Neural progenitor cell (in vitro differentiated cells): ENCODE measurements at places on chromosomes 2 and 18. TPM values are rescaled to one million over a fixed set of nuclear protein-coding genes. Genes with fewer than 3 reads are reported as not detected.

Gene DSG1
- total RNA-seq, result not detected in 2 replicates

Gene AFF3
- total RNA-seq, result 0.26 and 0.56 TPM in 2 replicates

Gene SCG2
- total RNA-seq, result 0.04 and 0.25 TPM in 2 replicates

Gene CXCR1
- not detected in 2 replicates for total RNA-seq

Gene XDH
- 5.0 and 7.5 TPM in 2 replicates for total RNA-seq

Gene COQ10B
- total RNA-seq, result 14.0 and 20.1 TPM in 2 replicates

Gene RBKS
- total RNA-seq, result 4.3 and 8.5 TPM in 2 replicates

Gene GCG
- total RNA-seq, result not detected in 2 replicates

Gene IAH1
- total RNA-seq, result 22.4 and 45.6 TPM in 2 replicates

Gene STK17B
- 18.6 and 35.4 TPM in 2 replicates for total RNA-seq

Gene MRPL53
- total RNA-seq, result 9.8 and 22.5 TPM in 2 replicates

Gene SH2D6
- total RNA-seq, result 0.07 and 0.74 TPM in 2 replicates

Gene CHRND
- 0.19 TPM in 1 of 2 replicates, not detected in the other for total RNA-seq

Gene FAM98A
- 13.3 and 16.5 TPM in 2 replicates for total RNA-seq

Gene DNAJC5G
- not detected in 2 replicates for total RNA-seq

Gene ITGB6
- total RNA-seq, result not detected in 2 replicates

GRCh38 chr2:60706021-60706420, 50.0 kb upstream of the PAPOLG start:
- DNase-seq, result no peak

DNA sequence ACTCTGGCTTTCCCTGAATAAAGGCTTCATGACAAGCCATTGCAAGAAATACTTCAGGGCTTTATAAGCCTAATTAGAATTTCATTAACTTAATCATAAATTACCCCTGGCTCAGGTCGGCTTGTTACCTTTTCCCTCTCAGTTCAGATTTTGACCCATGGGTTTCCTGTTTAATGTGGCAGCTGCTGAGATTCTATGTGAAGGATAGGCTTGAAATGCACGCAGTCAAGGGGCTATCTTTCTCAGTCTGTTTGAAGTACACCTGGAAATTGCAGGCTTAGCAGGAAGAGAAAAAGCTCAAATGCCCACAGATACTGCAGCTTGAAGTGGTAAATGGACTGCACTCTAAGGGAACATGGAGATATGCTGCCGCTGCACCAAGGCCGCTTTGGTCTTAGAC, 49.4 kb downstream of the CAVIN2 start:
- no peak for DNase-seq

DNA sequence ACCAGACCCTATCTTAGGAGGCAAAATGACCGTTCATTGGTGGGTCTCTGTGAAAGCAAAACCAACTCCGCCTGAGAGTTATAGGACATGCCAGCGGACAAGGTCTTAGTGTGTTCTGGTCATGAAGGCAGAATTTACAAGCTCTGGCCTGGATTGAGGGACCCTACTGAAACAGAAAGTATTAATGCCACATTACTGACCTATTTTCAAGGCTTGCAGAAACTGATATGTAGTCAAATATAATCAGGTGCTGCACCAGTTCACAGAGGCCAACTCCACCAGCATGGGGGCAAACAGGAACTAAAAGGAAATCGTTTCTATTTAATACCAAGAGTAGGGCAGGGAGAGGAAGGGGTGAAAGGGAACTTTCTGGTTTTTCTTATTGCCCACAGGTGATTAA, 19.7 kb downstream of the TYMS start:
- DNase-seq, result no peak

GRCh38 chr2:11393711-11394236, 49.3 kb upstream of the ROCK2 start:
- DNase-seq, result no peak

DNA sequence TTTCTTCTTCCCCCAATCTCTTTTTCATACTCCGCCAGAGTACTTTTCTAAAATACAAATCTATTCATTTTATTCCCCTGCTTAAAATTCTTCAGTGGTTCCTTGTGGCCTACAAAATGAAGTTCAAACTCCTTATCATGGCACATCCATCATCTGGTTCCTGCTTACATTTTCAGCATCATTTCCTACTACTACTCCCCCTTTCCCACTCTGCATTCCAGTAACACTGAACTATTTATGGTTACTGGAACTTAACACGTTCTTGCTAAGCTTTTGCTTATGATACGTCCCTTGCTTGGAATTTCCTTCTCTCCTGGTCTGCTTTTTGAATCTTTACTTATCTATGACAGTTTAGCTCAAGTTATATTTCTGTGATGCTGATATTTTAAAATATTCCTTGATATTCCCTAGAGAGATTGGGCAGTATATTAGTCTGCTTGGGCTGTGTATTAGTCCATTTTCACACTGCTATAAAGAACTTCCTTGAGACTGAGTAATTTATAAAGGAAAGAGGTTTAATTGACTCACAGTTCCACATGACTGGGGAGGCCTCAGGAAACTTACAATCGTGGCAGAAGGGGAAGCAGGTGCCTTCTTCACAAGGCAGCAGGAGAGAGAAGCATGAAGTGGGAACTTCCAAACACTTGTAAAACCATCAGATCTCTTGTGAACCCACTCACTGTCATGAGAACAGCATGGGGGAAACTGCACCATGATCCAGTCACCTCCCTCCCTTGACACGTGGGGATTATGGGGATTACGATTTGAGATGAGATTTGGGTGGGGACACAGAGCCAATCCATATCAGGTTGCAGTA, 53.2 kb downstream of the BMPR2 start:
- no peak for DNase-seq

GRCh38 chr2:215590010-215590745, 154.3 kb upstream of the FN1 start:
- no peak for DNase-seq

DNA sequence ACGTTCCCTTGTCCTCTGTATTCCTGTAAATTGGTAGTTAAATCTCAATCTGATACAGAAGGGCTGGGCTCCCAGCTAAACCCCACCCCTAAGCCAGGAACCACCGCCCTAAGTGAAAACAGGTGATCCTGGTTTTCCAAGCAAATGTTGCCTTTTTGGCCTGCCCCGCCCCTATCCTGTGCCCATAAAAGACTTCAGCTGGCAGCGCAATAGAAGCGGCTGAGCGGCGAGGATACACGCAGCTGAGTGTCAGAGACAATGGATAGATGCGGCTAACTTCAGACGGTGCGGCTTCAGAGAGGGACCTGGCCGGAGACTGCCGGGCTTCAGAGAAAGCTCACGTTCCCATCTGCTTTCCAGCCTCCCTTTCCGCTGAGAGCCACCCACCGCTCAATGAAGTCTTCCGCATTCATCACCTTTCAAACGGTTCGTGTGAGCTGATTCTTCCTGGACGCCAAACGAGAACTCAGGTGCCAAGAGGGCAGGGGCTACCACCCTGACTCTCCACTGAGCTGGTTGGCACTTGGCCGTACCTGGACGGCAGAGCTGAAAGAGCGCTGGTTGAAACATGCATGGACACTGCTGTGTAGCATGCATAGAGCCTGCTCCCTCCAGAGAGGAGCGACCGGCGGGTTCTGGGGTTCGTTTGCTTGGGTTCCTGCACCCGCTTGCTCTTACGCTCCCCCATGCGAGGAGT, 49.5 kb upstream of the POLE4 start:
- DNase-seq, result peak; percentile 50

GRCh38 chr2:188902901-188903491, 71.2 kb upstream of the COL3A1 start:
- DNase-seq, result no peak

GRCh38 chr2:48754874-48755273, 650 bp downstream of the LHCGR start:
- no peak for DNase-seq

GRCh38 chr2:185984670-185985069, 246.1 kb downstream of the FSIP2 start:
- DNase-seq, result no peak

- peak; percentile 68 for DNase-seq
Measured at GRCh38 chr18:57428221-57429150, 6.7 kb upstream of the ONECUT2 start.

GRCh38 chr2:160289126-160289525, 89.1 kb upstream of the ITGB6 start:
- no peak for DNase-seq

DNA sequence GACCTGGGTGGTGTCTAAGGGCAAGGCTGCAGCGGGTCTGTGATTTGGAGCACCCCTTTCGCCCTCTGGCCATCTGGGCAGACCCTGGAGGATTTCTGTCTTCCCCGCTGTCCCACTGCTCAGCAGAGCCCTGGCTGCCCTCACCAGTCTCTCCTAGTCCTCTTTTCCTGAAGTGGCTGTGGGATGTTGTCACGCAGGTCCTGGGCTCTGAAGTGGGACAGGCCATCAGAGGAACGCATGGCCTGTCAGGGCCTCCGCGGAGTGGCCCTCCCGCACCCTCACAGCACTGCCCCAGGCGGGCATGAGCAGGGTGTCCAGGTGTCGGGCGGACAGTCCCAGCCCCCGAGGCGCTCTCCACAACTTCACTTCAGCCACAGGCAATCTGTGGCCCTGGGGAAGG, 1.1 kb upstream of the TMEM185B start:
- no peak for DNase-seq

DNA sequence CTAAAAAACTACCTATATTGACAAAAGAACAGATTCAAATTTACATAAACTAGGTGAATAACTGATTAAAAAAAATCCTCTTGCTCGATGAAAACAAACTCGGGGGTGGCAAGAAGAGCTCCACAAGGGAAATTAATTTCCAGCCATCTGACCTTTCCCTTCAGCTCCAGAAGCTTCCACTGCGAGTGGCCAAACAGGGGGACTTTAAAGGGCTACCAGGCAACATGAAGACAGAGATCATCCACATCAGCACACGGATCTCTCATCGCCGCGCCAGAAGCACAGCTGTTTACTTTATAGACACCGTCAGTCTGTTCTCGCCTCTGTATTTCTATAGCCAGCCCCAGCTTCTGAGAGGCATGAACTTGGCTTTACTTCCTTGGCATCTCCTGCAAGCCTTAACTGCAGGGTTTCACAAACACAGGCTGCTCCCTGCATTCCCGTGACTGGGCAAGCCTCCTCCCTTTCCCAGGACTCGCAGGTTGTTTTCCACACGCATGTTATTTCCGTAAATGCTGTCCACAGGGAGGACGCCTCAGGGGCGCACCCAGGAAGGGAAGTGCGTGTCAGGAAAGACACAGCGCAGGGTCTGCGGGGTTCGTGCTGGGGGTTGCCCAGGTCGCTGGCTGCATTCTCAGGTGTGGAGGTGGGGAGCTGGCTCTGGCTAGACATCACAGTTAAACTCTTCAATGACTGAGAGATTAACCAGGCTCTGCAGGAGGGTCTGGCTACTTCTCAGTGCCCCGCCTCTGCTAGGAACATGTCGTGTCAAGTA, 85.0 kb downstream of the USP40 start:
- no peak for DNase-seq

- no peak for DNase-seq
Measured at GRCh38 chr2:117127680-117128079, 686.8 kb upstream of the DDX18 start.

- DNase-seq, result no peak
Measured at GRCh38 chr18:9742524-9743131, 34.5 kb downstream of the RAB31 start.

DNA sequence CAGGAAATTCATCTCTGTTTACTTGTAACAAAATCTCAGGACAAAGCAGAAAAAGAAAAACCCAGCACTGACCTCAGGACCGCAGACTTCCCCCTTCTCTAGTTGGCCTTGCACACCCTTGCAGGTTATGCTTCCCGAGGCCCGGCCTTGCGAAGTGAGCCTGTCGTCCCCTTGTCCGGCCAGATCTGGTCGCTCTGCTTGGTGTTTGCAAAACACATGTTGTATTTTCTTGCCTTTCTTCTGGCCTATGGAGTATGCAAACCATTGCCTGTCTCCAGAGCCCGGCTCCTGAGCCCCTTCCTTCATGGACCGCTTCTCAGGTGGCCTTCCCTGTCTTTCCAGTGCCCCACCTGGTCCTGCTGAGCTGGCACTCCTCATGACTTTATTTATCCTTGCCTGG, 4.8 kb downstream of the IMPA2 start:
- DNase-seq, result no peak

GRCh38 chr2:189402932-189403331, 38.3 kb upstream of the WDR75 start:
- DNase-seq, result peak; percentile 38

- DNase-seq, result no peak
Measured at GRCh38 chr2:170344663-170345346, 166.9 kb downstream of the MYO3B start.

GRCh38 chr2:195359043-195359735, 297.8 kb upstream of the SLC39A10 start:
- DNase-seq, result no peak

DNA sequence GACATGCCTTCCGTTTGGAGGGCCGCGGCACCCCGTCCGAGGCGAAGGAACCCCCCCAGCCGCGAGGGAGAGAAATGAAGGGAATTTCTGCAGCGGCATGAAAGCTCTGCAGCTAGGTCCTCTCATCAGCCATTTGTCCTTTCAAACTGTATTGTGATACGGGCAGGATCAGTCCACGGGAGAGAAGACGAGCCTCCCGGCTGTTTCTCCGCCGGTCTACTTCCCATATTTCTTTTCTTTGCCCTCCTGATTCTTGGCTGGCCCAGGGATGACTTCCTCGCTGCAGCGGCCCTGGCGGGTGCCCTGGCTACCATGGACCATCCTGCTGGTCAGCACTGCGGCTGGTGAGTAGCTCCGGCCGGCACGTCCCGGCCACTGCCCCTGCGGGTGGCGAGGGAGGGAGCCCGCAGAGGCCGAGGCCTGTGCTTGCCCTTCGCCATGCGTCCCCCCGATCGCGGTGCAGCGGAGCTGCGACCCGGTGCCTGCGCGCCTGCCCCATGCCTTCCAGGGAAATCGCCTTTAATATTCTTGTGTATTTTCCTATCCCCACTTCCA, 1.2 kb downstream of the BMPR2 start:
- peak; percentile 76 for DNase-seq

- DNase-seq, result no peak
Measured at GRCh38 chr2:161710131-161710915, 86.1 kb downstream of the SLC4A10 start.

DNA sequence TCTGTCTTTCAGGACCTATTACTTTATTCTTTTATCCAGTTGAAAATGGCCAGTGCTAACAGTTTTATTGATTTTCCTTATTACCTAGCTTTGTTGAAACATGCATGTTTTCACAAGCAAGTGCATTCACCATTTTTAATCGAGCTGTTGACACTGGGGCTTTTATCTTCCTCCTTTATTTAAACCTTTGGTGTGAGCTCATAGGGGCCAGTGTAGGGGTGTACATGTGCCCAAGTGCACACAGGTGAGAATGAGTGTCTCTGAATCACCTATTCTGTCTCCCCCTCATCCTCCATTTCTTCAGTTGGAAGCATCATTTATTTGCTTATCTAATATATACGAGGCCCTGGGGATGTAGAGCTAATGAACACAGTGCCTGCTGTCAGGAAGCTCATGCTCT, 199.1 kb downstream of the PRKCE start:
- no peak for DNase-seq
